Stimulated activated CD4-positive, alpha-beta T cell treated with anti-CD3 and anti-CD28 coated beads, Interleukin-4, amount 100 ng/mL, for 24 hours (primary cell): ENCODE measurements at places on chromosomes 12 and 14.
A peak's percentile ranks its signal among the peaks of the same experiment; 100 is the strongest.

GRCh38 chr12:77940567-77940966 lies 109.9 kb downstream of the NAV3 start:
- no peak for DNase-seq

GRCh38 chr12:108642899-108643654 lies 9.4 kb upstream of the SELPLG start:
- DNase-seq, result no peak

DNA sequence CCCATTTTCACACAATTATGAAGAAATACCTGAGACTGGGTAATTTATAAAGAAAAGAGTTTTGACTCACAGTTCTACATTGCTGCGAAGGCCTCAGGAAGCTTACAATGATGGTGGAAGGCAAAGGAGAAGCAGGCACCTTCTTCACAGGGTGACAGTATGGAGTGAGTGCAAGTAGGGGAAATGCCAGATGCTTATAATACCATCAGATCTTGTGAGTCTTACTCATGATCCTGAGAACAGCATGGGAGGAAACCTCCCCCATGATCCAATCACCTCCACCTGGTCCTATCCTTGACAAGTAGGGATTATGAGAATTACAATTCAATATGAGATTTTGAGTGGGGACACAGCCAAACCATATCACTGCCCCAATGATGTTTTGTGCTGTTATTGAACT lies 189.3 kb upstream of the CRY1 start:
- no peak for DNase-seq

DNA sequence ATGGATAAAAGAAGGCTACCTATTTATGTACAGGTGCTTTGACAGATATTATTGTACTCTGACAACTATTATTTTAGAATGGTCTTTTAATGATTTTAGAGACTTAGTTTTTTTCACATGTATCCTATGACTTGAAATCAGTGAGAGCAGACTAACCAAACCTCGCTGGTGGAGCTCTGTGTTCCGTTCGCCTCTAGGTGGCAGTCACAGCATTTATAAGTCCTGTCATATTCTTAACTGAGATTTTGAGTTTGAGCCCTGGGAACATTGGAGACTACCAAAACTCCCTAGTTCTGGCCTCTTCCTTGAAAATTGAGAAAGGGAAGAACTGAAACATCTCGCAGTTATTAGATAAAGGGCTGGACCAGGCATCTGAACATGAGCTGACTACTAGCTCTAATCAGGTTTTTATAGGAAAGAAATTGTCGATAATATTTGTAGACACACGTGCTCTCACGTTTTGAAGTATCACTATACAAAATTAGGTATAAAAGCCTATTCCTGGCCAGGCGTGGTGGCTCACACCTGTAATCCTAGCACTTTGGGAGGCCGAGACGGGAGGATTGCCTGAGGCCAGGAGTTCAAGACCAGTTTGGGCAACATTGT lies 48.3 kb downstream of the TTLL5 start:
- DNase-seq, result peak; percentile 68

GRCh38 chr12:132489078-132489601 lies 811 bp upstream of the FBRSL1 start:
- DNase-seq, result peak; percentile 51

DNA sequence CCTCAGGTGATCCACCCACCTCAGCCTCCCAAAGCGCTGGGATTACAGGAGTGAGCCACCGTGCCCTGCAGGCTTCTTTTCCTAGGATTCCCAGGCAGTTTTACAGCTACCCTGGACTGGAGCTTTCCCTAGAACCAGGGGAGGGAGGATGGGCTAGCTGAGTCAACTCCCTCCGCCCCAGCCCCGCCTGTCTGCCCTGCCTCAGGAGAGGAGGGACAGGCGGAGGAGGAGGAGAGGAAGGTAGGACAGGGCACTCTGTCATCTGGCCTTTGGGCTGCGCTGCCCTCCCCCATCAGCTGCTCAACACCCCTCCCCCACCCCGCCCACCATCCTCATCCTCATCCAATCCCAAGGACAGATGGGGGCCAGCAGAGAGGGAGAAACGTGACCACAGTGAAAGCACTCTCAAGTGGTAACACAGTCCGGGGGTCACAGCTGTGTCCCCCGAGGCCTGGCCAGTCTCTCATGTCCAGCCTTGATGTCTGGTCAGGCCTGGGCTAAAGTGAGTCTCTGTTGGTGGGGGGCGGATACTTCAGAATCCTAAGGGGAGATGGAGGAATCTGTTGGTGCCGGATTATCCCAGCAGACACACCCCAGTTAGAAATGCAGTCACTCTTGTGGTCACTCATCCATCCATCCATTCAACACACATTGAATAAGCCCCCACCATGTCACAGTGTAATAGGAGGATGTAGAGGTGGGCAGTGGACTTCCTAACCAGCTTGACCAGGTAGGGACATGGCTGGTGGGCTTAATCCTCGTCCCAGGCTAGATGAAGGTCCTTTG lies 12.3 kb downstream of the FIGNL2 start:
- no peak for DNase-seq

DNA sequence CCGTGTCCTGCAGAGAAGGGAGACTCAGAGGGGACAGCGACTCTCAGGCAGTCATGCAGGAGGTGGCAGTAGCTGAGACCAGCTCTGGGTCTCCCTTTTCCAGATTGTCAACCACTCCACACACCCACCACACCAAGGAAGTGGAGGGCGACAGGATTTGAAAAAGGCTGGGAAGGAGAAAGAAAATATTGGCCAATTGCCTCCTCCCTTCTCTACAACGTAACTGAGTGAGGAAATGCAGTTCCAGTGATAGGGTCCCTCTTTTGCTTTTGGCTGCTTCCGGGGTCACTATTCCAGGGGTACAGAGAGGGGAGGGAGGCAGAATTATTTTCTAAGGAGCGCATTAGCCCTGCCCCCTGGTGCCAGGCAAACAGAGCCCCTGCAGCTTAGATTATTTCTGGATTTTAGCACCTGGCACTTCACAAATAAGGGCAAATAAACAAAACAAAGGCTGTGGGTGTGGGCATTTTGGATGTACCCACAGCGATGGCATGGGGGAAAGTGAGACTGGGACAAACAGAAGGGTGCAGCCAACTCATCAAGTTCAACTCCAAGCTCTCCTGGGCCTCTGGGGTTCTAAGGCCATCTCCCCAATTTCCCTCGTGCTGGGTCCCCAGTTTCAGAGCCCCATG lies 20.4 kb downstream of the ASB2 start:
- no peak for DNase-seq

DNA sequence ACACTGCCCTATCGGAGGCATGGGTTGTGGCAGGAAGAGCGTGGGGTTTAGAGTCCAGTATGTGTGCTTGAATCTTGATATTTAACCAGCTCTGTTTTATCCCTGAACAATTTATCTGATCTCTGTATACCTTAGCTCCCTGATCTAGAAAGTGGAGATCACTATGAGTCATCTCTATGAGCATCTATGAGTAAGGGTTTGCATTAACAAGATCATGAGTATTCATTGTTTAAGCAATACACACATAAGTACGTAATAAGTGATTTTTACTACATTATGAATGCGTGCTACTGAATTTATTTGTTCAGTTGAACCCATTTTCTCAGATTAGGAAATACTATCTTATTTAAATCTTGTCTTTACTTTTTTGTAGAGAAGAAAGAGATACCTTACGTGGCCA lies 49.4 kb downstream of the GPATCH2L start:
- DNase-seq, result no peak

GRCh38 chr14:77100961-77101360 lies 2.9 kb downstream of the CIPC start:
- DNase-seq, result no peak

DNA sequence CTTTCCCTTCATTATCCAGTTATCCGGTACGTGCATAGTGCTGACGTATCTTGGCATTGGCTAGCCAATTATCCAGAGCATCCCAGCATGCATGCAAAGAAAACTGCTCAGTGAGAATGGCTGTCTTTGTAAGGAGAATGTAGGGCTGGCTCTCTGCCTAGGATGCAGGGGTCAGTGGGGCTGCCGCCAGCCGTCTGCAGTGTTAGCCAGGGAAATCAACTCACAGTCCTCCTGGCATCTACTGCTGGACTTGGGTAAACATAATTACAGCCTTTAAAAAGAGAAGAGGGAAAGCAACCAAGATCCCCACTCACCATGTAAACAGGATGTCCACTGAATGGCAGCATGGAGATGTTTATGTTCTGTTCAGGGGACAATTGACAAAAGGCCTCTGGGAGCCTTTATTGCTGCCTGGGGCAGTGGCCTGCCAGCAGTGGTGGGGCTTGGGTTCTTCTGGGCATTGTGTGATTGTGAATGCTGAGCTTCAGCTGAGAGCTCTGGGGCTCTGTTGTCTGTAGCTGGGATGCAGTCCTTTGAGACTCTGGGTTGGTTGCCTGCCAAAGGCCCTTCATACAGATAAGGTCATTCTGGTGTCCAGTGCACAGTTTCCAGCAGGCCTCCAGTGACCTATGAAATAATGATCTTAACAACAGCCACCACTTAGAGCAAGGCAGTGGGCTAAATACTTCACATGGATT lies 121.8 kb downstream of the TBC1D30 start:
- DNase-seq, result no peak

DNA sequence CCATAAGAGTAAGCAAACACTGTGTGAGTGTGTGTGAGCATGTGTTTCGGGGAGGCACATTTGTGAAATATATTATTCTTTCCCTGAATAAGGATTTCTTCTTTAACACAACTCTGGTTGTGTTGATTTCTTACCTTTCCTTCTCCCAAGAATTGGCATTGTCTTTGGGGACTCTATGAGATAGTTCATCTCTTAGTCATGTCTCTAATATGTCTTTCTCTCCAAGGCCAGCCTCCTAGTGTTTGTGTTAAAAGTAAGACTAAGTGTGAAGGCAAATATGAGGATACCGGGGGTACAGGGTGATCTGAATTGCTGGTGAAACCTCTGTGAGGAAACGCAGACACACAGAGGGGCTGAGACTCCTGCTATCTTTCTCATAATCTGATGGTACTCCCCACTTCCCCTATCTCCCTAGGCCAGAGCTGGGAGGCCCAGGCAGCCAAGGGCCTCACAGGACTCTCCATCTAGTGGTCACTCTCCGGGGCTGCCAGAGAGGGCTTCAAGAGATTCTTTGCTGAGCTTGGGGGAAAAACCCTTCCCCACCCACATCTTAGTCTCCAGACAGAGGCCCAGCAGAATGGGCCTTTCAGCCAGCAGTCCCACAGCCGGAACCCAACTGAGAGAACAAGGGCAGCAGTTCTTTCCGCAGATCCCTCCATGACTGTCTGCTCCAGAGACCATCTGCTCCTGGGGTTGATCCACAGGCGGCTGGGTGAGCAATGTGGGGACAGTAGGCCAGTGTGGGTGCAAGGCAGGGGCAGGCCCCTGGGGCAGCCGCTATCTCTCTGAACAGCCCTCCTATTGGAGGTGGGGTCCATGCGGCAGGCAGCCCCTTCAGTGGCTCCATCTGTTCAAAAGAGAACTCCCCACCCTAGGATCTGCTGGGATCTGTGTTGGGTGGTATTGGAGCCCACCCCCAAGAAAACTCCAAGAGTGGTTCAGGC lies 5.8 kb upstream of the HOXC12 start:
- no peak for DNase-seq

- no peak for DNase-seq
Measured at GRCh38 chr14:92756446-92756845, 8.0 kb upstream of the LGMN start.

- DNase-seq, result no peak
Measured at GRCh38 chr12:93442411-93443340, 929 bp upstream of the UBE2N start.

GRCh38 chr12:68231229-68231628 lies 5.6 kb upstream of the IL26 start:
- no peak for DNase-seq

GRCh38 chr12:29543036-29543435 lies 45.5 kb upstream of the OVCH1 start:
- no peak for DNase-seq

DNA sequence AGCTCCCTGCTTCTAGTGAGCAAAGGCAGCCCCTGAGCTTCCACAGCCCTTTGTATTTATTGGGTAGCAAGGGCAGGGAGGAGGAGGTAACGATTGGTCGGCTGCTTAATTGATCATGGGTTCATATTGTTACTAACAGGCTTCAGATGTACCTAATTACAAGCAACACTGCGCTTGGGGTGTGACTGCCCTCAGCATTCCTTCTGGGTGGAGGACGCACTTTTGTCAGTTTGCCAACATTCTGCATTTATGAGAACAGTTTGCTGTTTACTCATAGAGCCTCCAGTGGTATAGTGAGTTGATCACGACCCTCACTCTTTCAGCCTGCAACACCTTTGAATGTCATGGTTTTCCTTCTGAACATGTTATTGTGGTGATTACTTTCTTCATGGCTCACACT lies 9.6 kb downstream of the TSHR start:
- DNase-seq, result no peak

DNA sequence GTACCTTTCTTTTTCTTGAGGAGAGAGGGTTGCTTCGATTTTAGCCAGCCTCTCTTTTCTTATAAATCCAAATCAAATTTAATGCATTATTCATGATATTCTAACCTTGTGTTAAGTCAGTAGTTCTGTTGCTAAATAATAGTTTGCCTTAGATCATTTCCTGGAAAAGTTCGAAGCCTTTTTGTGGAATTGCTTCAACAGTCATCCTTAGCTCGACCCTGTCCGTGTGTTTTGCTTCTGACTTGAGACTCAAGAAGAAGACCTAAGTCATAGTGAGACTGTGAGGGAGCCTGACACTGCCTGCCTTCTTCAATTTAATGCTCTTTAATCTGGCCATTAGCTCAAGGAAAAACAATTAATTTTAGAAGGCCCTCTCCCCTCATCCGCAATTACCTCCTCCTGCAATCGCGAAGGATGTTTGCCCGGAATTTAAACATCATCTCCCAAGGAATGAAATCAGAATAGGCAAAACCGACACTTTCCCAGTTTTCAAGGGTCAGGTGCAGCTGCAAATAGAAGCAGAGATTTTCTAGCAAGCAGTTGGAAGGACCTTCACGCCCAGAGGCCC lies 453 bp upstream of the SLC4A8 start:
- DNase-seq, result no peak

- DNase-seq, result no peak
Measured at GRCh38 chr14:78130356-78130755, 39.8 kb upstream of the NRXN3 start.

- no peak for DNase-seq
Measured at GRCh38 chr12:117847371-117847770, 121.4 kb downstream of the KSR2 start.

DNA sequence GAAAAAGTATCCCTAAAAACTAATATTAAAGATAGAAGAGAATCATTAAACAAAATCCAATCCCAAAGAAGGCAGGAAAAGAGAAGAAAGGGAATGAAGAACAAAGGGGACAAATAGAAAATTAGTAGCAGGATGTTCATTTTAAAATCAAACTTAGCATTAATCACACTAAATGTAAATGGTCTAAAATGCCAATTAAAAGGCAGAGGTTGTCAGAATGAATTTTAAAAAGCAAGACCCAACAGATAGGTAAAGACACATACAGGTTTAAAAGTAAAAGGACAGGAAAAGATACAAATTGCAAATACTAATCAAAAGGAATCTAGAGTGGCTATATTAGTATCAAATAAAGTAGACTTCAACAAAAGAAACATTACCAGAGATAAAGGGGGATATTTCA lies 12.5 kb downstream of the DDHD1 start:
- DNase-seq, result no peak

- no peak for DNase-seq
Measured at GRCh38 chr14:102182936-102183619, 43.4 kb downstream of the WDR20 start.

GRCh38 chr12:32139064-32139421 lies 32.4 kb downstream of the BICD1 start:
- DNase-seq, result peak; percentile 38

GRCh38 chr12:10238526-10238925 lies 25.8 kb downstream of the GABARAPL1 start:
- DNase-seq, result no peak

- DNase-seq, result no peak
Measured at GRCh38 chr14:25411781-25412757, 362.1 kb upstream of the STXBP6 start.
